ENCODE measurements at places on chromosomes 1 and 21. TPM values are rescaled to one million over a fixed set of nuclear protein-coding genes. Genes with fewer than 3 reads are reported as not detected.

The SPATC1L gene
- total RNA-seq = 13.0 TPM

The PER3 gene
- 2.3 TPM for total RNA-seq

The SYPL2 gene
- total RNA-seq = not detected

The GUCA2A gene
- total RNA-seq = not detected

The ARHGAP30 gene
- 125 TPM for total RNA-seq

Data from activated CD4-positive, alpha-beta T cell treated with anti-CD3 and anti-CD28 coated beads for 36 hours (primary cell).